DND-41 (cell line): ENCODE measurements at places on chromosomes 4 and X.

DNA sequence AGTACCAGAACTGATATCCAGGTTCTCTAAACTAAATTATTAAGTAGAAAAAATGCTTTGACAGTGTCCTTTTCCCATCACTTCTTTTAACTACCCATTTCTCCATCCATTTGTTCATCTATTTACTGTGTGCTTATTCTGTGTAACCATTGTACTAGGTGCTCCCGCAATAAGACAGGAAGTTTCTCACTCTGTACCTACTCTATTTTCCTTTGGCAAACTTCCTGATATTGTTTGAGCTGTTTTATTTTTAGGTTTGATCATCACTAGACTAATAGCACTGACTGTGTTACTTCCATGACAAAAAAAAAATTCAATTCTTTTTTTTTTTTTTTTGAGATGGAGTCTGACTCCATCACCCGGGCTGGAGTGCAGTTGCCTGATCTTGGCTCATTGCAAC, 102.5 kb upstream of the CASK start:
- H3K27ac ChIP-seq = no peak overlapping the region
- H3K4me3 ChIP-seq = no peak overlapping the region
- no peak for DNase-seq
- peaks cover 4% of the 10 kb centered on the region for H3K4me1 ChIP-seq
- no peaks in the 10 kb centered on the region for H3K27me3 ChIP-seq
- no peaks in the 10 kb centered on the region for H3K36me3 ChIP-seq

GRCh38 chr4:20418861-20419451, 167.3 kb downstream of the SLIT2 start:
- H3K4me1 ChIP-seq = peaks cover 4% of the 10 kb centered on the region; the same call in 1 of the 2 replicates
- no peaks in the 10 kb centered on the region for H3K36me3 ChIP-seq
- DNase-seq = peak; percentile 7
- H3K27ac ChIP-seq = no peak overlapping the region
- H3K27me3 ChIP-seq = no peaks in the 10 kb centered on the region

DNA sequence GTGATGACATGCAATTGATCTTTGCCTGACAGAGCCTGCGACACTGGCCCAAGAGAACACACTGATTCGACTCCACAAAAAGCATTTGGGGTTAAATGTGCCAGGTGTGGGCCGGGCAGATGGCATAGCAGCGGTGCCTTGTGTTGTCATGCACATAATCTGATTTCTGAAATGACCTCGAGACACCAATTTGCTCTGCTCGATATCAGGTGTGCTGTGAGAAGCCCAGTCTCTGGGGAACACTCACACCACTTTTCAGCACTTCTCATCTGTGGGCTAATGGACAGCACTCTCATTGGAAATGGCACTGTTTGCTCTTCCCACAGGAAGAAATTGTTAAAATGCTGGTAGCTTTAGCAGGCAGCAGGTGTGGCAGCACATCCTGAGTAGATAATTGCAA, 738.3 kb upstream of the TENM3 start:
- no peak overlapping the region for H3K4me3 ChIP-seq
- DNase-seq = no peak
- no peak overlapping the region for H3K27ac ChIP-seq
- H3K27me3 ChIP-seq = no peaks in the 10 kb centered on the region
- H3K4me1 ChIP-seq = no peaks in the 10 kb centered on the region

- H3K27ac ChIP-seq = no peak overlapping the region
- no peaks in the 10 kb centered on the region for H3K27me3 ChIP-seq
- H3K4me1 ChIP-seq = no peaks in the 10 kb centered on the region
Measured at GRCh38 chrX:99469439-99469838, 940.6 kb downstream of the PCDH19 start.

DNA sequence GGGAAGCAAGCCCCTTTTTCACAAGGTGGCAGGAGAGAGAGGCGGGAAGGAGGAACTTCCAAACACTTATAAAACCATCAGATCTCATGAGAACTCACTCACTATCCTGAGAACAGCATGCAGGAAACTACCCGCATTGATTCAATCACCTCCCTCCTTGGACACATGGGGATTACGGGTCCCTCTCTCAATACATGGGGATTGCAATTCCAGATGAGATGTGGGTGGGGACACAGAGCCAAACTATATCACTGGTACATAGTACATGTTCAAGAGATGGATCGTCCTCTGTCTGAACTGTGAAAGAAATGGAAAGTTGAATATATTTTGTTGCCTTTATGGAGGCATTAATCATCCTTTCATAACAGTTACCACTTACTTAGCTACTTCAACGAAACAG, 12.8 kb downstream of the EREG start:
- no peaks in the 10 kb centered on the region for H3K36me3 ChIP-seq
- peaks cover 3% of the 10 kb centered on the region for H3K27me3 ChIP-seq
- H3K4me3 ChIP-seq = no peak overlapping the region
- H3K27ac ChIP-seq = no peak overlapping the region
- no peaks in the 10 kb centered on the region for H3K4me1 ChIP-seq

- DNase-seq = no peak
- H3K36me3 ChIP-seq = no peaks in the 10 kb centered on the region
- H3K4me1 ChIP-seq = no peaks in the 10 kb centered on the region
- no peak overlapping the region for H3K27ac ChIP-seq
- H3K27me3 ChIP-seq = no peaks in the 10 kb centered on the region
Measured at GRCh38 chrX:22139822-22140221, 107.7 kb downstream of the PHEX start.

DNA sequence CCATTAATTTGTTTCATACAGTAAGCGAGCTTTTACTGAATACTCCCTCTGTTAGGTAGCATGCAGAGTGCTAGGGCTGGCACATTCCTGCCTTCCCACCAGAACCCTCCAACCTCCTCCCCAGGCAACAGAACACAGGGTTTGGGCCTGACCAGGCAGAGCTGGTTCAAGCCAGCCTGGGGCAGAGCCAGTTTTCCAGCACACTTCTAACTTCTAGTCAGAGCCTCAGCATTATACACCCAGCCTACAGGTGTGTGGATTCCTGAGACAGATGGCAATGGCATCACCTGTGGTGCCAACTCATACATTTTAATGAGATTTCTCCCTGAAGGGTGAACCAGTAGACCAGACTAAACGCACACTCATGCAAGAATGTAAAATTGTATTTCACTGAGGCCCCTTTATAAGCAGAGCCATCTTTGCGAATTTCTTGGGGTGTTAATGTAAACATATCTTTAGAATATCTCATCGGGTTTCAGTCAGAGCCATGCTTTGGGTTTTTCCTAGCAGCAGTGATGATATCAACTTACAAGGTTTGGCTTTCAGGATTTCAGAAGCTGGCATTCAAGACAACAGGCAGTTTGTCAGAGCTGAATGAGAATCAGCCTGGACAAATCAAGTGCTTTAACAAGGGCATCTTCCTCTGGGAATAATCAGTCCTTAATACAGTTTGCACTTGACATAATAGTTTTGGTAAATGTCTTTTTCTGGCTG, 92.0 kb downstream of the GATB start:
- no peak overlapping the region for H3K4me3 ChIP-seq
- H3K36me3 ChIP-seq = peaks cover 3% of the 10 kb centered on the region; the same call in 1 of the 2 replicates
- H3K27ac ChIP-seq = no peak overlapping the region
- no peaks in the 10 kb centered on the region for H3K27me3 ChIP-seq
